ENCODE measurements at places on chromosomes 2 and 18. TPM values are rescaled to one million over a fixed set of nuclear protein-coding genes. Genes with fewer than 3 reads are reported as not detected.

- DNase-seq, result no peak
- H3K36me3 ChIP-seq, result peaks cover 26% of the 10 kb centered on the region
- no peak overlapping the region for H3K27ac ChIP-seq
- H3K4me3 ChIP-seq, result no peak overlapping the region
- no peaks in the 10 kb centered on the region for H3K27me3 ChIP-seq
- H3K4me1 ChIP-seq, result no peaks in the 10 kb centered on the region
These were observed 13.6 kb downstream of the HADHA start for GRCh38 chr2:26230806-26231205.

DNA sequence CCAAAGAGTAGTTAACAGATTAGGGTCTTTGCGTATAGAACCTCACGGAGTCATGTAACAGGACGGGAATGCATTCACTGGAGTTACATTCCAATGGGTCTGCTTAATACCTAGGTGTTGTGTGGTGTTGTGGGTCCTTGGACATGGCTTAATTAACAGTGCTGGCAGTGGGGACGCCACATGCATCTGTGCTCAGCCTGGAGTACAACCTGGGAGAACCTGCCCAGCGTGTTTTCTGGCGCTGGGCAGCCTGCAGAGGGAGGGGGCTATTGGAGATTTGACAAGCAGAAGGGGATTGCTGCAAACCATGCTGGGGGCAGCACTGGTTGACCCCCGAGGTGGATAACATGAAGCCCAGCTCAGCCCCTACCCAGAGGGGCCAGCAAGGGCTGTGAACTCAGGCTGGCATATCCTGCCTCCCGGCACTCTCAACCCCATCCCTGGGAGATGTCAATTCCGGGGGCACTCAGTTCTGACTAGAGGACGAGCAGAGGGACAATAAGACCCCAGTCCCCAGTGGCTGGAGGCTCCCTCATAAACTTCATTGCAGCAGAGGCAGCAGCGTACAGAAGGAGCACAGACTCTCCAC is 29.3 kb upstream of the COPS8 start:
- H3K36me3 ChIP-seq, result no peaks in the 10 kb centered on the region
- H3K27ac ChIP-seq, result no peak overlapping the region
- H3K4me1 ChIP-seq, result no peaks in the 10 kb centered on the region
- no peaks in the 10 kb centered on the region for H3K27me3 ChIP-seq

GRCh38 chr2:15808204-15808910 is 132.0 kb upstream of the MYCN start:
- no peak overlapping the region for H3K27ac ChIP-seq
- H3K4me1 ChIP-seq, result no peaks in the 10 kb centered on the region
- no peak for DNase-seq
- H3K36me3 ChIP-seq, result no peaks in the 10 kb centered on the region
- no peak overlapping the region for H3K4me3 ChIP-seq

DNA sequence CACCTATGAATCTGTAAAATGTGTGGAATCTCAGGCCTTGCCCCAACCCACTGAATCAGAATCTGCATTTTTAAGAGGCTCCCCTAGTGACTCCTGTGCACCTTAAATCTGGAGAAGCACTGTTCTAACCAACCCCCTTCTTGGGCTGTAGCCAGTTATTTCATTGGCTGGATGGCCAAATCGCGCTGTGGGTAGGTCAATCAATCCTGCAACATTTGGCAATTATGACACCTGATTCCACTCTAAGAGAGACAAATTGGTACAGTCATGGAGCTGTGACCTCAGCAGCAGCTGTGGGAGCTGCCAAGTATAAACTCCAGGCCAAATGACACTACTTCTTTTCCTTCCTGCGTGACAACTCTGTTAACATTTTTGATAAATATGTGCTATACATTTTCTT is 208.7 kb downstream of the CLIP4 start:
- no peak for DNase-seq
- no peak overlapping the region for H3K4me3 ChIP-seq
- no peaks in the 10 kb centered on the region for H3K36me3 ChIP-seq
- H3K27me3 ChIP-seq, result no peaks in the 10 kb centered on the region
- H3K4me1 ChIP-seq, result no peaks in the 10 kb centered on the region

- H3K4me1 ChIP-seq, result no peaks in the 10 kb centered on the region
- no peak for DNase-seq
- no peak overlapping the region for H3K4me3 ChIP-seq
- H3K27me3 ChIP-seq, result no peaks in the 10 kb centered on the region
These were observed 44.4 kb downstream of the RAB27B start for GRCh38 chr18:54872681-54873080.

DNA sequence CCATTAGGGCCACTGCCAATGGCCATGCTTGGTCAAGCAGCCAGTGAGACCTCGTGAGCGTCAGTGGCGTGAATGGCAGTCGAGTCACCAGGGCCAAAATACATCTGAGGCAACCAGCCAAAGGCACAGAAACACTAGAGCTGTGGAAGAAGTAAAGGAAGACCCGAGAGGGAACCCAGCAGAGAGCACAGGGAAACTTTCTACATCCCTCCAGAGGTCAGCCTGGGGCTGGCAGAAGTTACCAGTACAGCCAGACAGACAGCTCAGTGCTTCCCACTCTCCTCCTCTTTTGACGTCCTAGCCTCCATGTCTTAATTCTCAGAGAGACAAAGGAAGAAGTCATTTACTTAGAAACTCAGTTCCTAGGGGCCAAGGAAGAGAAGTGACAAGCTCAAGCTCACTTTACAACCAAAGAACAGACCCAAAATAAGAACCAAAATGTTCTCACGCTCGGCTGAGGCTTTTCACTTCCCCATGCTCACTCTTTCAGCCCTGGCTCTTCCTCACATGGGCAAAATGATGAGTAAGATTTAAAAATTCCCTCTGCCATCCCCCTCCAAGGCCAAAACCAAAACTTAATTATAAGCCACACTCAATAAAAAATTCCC is 8.7 kb downstream of the CYRIA start:
- H3K4me3 ChIP-seq, result no peak overlapping the region
- H3K4me1 ChIP-seq, result peaks cover 13% of the 10 kb centered on the region
- no peaks in the 10 kb centered on the region for H3K36me3 ChIP-seq
- H3K27ac ChIP-seq, result no peak overlapping the region

DNA sequence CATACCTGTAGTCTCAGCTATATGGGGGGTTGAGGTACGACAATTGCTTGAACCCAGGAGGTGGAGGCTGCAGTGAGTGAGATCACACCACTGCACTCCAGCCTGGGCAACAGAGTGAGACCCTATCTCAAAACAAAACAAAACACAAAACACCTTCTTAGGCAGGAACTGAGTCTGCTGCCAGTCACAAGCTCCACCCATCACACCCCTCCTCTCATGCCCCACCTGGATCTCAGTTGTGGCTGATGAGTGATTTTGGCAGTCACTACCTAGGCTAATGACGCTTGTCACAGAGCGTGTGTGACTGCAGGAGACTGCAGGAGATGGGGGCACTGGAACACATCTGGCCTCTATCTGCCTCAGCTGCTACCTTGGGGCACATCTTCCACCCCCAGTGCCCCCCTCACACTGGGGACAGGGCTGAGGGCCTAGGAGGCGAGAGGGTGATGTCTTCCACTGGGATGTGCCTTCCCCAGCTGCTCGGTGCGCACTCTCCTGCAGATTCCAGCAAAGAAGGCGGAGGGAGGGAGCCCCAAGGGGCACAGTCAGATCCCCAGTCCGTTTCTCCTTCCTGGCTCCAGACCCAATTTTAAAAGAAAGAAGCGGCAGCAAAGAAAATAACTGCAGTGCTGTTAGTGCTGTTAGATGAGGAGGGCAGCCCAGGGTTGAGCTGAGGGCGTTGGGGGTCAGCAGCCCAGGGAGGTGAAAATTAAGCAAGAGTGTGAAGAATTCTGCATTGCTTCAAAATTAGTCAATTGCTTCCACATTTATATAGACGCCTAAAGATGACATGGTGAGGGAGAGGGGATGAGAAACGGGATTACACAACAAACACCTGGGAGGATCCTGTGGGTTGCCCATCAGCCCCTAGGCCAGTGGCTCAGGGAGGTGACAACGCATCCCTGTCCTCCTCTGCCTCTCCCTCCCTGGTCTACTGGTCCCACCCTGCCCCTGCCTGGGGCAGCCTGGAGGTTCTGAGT is 143.6 kb upstream of the HAAO start:
- H3K4me1 ChIP-seq, result no peaks in the 10 kb centered on the region
- no peak overlapping the region for H3K4me3 ChIP-seq

The AGPS gene
- total RNA-seq, result 13.7 TPM

DNA sequence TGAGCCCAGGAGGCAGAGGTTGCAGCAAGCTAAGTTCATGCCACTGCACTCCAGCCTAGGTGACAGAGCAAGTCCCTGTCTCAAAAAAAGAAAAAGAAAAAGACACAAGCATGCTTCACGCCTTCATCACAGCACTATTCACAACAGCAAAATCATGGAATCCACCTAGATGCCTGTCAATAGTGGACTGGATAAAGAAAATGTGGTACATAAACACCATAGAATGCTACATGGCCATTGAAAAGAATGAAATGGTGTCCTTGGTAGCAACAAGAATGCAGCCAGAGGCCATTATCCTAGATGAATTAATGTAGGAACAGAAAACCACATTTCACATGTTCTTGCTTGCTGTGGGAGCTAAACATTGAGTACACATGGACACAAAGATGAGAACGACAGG is 392.6 kb downstream of the EIPR1 start:
- H3K27me3 ChIP-seq, result no peaks in the 10 kb centered on the region
- DNase-seq, result no peak
- no peaks in the 10 kb centered on the region for H3K4me1 ChIP-seq
- no peak overlapping the region for H3K27ac ChIP-seq
- no peak overlapping the region for H3K4me3 ChIP-seq

The SATB2 gene
- 4.0 TPM for total RNA-seq

GRCh38 chr2:67018301-67018700 is 378.8 kb upstream of the ETAA1 start:
- no peaks in the 10 kb centered on the region for H3K36me3 ChIP-seq
- peaks cover 7% of the 10 kb centered on the region for H3K4me1 ChIP-seq
- no peak for DNase-seq

DNA sequence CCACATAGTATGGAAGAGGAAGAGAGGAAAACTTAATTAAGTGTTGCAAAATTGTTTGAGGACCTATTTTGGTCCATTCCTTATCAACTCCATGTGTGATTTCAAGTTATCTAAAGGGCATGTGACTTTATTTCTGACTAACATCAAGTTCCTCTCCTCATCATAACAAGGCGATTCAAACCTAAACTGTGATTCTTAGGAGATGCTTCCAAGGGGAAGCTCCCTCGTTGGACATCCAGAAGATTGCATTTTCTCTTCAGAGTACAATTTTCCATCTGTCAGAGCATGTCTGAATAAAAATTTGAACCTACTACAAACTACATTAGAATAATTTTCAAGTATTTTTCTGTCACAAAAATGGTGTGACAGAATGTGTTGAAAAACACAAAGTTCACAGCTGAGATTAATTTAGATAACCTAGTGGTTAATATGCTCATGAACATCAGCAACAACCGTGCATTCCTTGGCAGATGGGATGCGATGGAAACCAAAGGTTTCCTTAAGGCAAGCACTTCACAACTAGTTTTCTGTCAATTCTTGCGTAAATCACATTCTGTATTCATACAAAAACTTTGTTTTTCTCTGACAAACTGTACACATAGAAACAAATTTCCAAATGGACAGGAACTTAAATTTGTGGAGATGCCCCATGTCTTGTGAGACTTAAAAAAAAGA is 4.2 kb downstream of the SFT2D3 start:
- H3K36me3 ChIP-seq, result peaks cover 34% of the 10 kb centered on the region
- no peaks in the 10 kb centered on the region for H3K27me3 ChIP-seq
- no peak overlapping the region for H3K27ac ChIP-seq
- no peak overlapping the region for H3K4me3 ChIP-seq
- H3K4me1 ChIP-seq, result peaks cover 8% of the 10 kb centered on the region
- DNase-seq, result no peak

GRCh38 chr18:33720133-33720532 is 142.1 kb downstream of the ASXL3 start:
- H3K36me3 ChIP-seq, result no peaks in the 10 kb centered on the region
- H3K27me3 ChIP-seq, result no peaks in the 10 kb centered on the region
- no peak overlapping the region for H3K4me3 ChIP-seq
- no peak overlapping the region for H3K27ac ChIP-seq

- H3K4me1 ChIP-seq, result no peaks in the 10 kb centered on the region
- DNase-seq, result no peak
- H3K27ac ChIP-seq, result no peak overlapping the region
- no peaks in the 10 kb centered on the region for H3K36me3 ChIP-seq
- H3K4me3 ChIP-seq, result no peak overlapping the region
These were observed 800.2 kb downstream of the PLCL1 start for GRCh38 chr2:198604599-198604998.

Measured in pancreas (tissue), 10 donors.